Omental fat pad (tissue), 4 donors: ENCODE measurements at places on chromosomes 7 and 10. TPM values are rescaled to one million over a fixed set of nuclear protein-coding genes. Genes with fewer than 3 reads are reported as not detected.

- DNase-seq, result no peak
Measured at GRCh38 chr7:90595342-90595800, 750 bp upstream of the CDK14 start.

Gene ELFN1
- 4.3 TPM for total RNA-seq

DNA sequence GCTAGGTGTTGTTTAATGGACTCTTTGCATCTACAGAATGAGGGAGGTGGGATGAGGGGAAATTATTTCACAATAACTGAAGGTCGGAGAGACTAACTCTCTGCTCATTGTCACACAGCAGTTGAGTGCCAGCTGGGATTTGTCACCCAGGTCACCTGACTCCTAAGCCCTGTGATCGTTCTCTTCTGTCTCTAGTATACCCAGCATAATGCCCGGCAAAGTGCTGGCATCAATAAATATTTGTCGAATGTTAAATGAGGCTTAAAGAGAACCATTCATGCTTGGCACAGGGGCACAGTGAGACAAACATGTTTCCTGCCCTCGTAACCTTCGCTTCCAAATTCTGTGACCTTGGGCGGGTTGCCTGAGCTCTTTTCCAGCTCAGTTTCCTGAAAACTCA is 70.8 kb downstream of the TCF7L2 start:
- no peak for DNase-seq

Gene SLC37A3
- total RNA-seq, result 74.4 TPM

DNA sequence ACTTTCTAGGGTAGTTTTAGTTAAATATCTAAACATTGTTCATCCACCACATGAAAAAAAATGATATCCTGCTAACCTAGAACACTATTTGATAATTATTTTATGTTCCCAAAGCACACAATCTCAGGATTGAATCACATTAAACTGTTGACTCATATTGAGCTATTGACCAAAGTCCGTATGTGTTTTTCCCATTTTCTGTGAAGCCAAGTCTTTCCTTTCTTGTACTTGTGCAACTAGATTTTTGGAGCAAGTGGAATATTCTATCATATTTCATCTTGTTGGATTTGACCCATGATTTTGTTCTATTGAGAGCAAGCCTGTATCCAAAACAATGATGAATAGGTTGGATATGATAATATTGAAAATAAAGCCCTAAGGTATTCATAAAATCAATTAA is 164.6 kb downstream of the SKAP2 start:
- DNase-seq, result no peak

DNA sequence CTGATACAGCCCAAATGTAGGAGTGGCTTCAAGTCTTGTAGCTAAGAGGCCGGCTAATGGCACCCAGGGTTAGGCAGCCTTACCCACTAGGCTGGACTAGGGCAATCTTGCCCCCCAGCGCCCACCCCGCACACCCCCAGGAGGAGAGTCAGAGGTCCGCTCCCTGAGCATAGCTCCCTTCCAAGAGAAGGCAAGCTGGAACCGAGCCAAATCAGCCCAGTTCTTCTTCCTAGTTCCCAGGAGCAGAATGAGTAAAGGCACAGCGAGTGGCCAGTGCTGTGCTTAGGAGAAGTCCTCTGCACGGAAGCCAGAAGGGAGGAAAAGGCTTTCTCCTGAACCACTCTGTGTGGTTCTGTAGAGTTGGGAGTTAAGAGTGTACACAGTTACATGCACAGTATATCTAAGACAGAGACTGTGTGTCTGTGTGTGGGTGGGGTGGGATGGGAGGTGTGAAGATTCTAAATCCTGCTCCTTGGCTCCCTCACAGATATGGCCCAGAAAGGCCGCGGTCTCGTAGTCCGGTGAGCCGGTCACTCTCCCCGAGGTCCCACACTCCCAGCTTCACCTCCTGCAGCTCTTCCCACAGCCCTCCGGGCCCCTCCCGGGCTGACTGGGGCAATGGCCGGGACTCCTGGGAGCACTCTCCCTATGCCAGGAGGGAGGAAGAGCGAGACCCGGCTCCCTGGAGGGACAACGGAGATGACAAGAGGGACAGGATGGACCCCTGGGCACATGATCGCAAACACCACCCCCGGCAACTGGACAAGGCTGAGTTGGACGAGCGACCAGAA is 59.7 kb upstream of the PDCD4 start:
- no peak for DNase-seq

DNA sequence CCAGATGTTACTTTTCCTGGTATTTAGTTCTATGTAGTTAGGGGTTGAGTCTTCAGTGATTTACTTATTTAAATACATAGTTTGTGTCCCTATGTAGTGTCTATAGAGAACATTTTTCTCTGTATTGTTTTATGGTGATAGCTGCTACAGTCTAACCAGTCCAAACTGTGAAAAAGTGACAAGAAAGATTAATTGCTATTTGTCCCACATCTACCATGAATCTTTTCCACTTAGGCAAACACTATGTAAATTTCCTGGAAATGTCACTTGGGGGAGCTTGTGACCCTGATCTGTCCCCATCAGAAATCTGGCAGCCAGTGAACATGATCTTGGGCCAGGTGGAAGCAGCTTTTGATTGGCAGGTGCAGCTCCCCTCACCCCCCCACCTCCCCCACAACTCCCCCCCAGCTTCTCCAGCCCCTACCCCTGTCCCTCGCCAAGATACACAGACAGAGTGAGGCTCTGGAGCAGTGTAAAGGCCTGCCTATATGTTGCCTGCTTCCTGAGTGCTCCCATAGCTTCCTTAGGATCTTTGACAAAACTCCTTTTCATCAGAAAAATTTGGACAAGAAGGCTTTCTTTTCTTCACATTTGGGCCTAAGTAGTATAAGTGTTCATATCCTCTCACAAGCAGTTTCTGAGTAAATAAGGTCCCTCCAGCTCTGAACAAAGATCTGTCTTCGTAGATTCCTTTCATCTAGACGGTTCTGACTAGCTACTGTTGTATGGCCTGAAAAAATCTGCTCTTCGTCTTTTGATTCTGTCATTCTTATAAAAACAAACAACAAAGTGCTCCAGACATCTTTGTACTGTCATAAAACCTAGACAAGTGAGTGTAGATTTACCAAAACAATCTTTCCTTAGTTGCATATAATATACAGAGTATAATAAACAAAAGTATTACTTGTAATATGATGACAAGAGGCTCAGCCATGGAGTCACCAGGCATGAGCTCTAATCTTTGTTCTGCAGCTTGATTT is 31.5 kb upstream of the SLC13A1 start:
- DNase-seq, result no peak

Gene EGR2
- 11.6 TPM for total RNA-seq

Gene ITGB8
- total RNA-seq, result 17.7 TPM

Gene SPDYE11
- total RNA-seq, result not detected

DNA sequence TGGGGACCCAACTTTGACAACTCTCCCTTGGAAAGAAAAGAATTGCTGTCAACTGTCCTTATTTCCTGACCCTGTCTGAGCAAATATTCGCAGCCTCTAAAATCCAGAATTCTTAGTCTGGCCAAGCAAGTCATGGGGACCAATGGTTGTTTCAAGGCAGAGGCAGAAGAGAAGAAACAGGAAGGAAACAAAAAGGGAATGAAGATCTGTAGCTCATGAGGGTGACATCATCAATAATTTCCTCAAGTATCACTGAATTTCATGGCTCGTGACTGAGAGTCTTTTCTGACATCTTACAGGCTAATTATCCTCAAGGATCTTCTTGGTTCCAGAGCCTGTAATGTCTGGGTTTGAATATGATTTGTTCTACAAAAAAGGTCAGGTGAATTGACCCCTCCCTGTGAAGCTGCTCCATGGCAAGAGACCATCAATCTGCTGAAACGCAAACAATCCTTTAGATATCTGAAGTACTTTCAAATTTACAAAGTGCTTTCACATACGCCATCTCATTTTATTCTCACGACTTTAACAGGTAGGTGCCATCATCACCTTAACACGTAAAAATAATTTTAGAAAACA is 5.8 kb downstream of the CDK6 start:
- no peak for DNase-seq

- no peak for DNase-seq
Measured at GRCh38 chr7:112779667-112780066, 10.5 kb downstream of the TMEM168 start.

- no peak for DNase-seq
Measured at GRCh38 chr10:110073896-110074295, 66.1 kb downstream of the ADD3 start.
